Astrocyte (in vitro differentiated cells and primary cell): ENCODE measurements at places on chromosomes 7 and 10. TPM values are rescaled to one million over a fixed set of nuclear protein-coding genes. Genes with fewer than 3 reads are reported as not detected.

The SPDYE16 gene
- total RNA-seq, result not detected in 2 replicates

The ACSM6 gene
- not detected in 2 replicates for total RNA-seq

The RABGEF1 gene
- total RNA-seq, result 31.4 and 33.2 TPM in 2 replicates

The AKR1D1 gene
- not detected in 2 replicates for total RNA-seq
